Aorta (tissue), 5 donors: ENCODE measurements at places on chromosomes 11 and 22. TPM values are rescaled to one million over a fixed set of nuclear protein-coding genes. Genes with fewer than 3 reads are reported as not detected.

TTC36 gene
- not detected for total RNA-seq

CDKN1C gene
- total RNA-seq = 37.7 TPM

DCHS1 gene
- 64.4 TPM for total RNA-seq

IL10RA gene
- 59.2 TPM for total RNA-seq

PLAAT3 gene
- total RNA-seq = 62.6 TPM

C11orf52 gene
- total RNA-seq = 5.2 TPM

RIBC2 gene
- total RNA-seq = 0.55 TPM
